ENCODE measurements at places on chromosomes 7 and 10.

DNA sequence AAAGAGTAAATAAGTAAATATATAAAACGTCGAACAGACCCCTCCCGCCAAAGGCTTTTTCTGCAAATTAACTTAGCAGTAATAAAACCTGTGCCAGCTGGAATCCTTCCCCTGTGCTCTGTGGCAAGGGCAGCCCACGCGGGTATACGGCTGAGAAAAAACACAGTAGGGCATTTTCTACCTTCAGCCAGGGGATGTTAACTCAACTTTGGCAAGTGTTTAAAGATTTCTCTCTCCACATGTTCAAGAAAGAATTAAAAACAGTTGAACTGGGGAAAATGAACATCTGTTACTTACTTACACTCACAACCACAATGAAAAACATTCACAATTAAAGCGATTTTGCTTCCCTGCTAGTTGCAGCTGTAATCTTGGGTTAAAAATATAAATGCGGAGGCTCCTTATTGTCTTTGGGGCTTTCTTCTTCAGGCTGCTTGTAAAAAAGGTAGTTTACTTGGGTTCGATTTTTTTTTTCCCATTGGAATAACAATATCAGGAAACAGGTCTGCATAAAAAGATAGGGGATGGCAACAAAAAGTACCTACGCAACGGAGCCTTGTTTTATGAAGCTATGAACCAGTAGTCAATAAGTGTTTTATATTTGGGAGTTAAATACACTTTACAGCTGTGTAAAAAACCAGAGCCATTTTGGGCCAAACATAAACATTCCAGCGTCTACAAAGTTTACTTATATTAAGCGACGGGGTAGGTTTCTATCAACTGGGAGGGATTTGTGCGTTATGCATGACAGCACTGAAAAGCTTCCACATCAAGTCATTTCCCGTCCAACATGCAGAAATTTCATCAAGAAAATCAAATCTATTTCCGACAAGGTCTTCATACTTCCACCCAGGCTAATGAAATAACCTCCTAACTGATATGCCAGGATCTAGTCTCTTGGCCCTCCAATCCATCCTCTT lies 132.7 kb downstream of the TAX1BP1 start:
- DNase-seq = no peak

GRCh38 chr10:89431977-89432376 lies 17.6 kb downstream of the IFIT5 start:
- no peak for DNase-seq

- DNase-seq = no peak
Measured at GRCh38 chr10:22158426-22158825, 59.4 kb downstream of the EBLN1 start.

- DNase-seq = no peak
Measured at GRCh38 chr10:121216295-121216694, 365.1 kb downstream of the WDR11 start.

GRCh38 chr7:132317701-132318351 lies 258.4 kb downstream of the PLXNA4 start:
- DNase-seq = no peak

DNA sequence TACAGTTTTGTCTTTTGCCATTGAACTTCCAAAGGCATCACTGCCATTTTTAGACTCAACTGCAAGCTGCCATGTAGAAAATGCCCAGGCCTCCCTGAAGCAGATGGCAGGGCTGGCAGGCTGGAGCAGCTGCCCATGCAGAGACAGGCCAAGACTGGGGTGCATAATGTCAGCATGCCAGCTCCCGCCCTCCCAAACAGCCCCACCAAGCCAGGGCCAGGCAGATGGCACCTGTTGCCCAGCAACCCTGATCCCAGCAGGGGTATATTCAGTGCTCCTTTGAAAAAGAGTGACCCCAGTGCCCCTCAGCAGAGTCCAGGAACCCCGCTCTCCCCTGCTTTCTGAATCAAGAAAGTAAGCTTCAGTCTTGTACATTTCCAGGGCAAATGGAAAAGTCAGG lies 32.6 kb downstream of the VSTM4 start:
- DNase-seq = no peak

GRCh38 chr10:124322191-124322980 lies 96.3 kb downstream of the OAT start:
- no peak for DNase-seq

DNA sequence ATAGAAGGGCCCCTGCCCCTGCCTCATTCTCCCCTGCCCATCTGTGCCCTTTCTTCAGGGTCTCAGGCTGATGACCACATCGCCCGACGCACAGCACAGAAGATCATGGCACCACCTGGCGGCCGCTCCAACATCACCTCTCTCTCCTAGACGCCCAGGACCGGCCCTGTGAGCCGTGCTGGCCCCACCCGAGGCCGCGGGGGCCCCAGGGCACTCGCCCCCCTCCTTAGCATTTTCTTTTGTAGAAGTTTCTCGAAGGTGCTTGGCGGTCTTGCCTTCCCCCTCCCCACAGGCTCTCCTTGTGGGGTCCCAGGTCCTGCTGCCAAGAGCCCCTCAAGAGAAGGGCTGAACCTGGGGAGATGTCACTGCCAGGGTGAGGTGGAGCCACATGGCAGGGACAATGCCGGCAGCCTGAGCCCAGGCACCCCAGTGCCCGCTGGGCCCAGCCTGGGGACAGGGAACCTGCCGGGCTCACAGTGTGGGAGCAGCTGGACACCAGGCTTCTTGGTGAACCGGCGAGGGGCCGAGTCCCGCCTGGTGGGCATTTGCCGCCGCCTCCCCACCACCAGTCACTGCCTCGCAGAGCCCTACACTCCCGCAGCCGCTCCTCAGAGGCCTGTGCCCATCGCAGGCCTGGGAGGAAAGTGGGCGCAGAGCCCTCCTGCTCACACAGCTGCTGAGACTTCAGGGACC lies 18.2 kb downstream of the DPYSL4 start:
- DNase-seq = no peak

- DNase-seq = no peak
Measured at GRCh38 chr7:155811560-155811894, 736 bp downstream of the SHH start.

DNA sequence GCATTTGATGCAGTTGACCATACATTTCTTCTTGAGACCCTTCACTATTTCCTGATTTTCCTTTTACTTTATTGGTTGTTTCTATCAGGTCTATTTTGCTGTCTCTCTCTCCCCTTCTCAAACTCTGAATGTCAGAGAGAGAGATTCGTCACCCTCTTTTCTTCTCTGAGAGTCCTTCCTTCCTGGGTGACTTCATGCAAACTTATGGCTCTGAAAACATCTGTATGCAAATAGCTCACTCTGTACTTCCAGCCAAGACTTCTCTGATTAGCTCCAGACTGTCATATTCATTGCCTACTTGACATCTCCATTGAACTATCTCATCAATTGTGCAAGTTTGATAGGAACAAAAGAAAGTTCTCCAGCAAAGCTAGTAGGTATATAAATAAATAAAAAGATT lies 191.7 kb upstream of the KLF6 start:
- no peak for DNase-seq

DNA sequence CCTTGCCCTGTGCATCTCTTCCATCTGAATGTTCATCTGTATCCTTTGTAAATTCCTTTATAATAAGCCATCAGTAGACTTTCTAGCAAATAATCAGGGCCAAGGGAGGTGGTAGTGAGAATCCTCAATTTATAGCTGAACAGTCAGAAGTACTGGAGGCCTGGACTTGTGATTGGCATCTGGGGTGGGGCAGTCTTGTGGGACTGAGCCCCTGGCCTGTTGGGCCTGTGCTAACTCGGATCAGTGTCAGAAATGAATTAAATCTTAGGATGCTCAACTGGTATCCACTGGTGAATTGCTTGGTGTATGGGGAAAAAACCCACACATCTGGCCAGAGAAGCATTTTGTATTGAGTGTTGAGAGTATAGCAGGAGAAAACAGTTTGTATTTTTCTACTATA lies 481.8 kb downstream of the GLRX3 start:
- DNase-seq = no peak

Data from stimulated activated CD8-positive, alpha-beta memory T cell treated with anti-CD3 and anti-CD28 coated beads, Interleukin-4, amount 100 ng/mL, for 1 hour (primary cell).